ENCODE measurements at places on chromosomes 3 and 15.

- no peak for DNase-seq
Measured at GRCh38 chr15:74892313-74892712, 2.5 kb downstream of the MPI start.

GRCh38 chr3:45026038-45026437 is at the start of gene CLEC3B:
Gene CLEC3B, plus strand, starts transcription at chr3:45026303. Its CDS starts 60 bp downstream, at chr3:45026363.
- peak; percentile 76 for DNase-seq

- no peak for DNase-seq
Measured at GRCh38 chr3:138944929-138945708, 1.8 kb downstream of the FOXL2 start.

DNA sequence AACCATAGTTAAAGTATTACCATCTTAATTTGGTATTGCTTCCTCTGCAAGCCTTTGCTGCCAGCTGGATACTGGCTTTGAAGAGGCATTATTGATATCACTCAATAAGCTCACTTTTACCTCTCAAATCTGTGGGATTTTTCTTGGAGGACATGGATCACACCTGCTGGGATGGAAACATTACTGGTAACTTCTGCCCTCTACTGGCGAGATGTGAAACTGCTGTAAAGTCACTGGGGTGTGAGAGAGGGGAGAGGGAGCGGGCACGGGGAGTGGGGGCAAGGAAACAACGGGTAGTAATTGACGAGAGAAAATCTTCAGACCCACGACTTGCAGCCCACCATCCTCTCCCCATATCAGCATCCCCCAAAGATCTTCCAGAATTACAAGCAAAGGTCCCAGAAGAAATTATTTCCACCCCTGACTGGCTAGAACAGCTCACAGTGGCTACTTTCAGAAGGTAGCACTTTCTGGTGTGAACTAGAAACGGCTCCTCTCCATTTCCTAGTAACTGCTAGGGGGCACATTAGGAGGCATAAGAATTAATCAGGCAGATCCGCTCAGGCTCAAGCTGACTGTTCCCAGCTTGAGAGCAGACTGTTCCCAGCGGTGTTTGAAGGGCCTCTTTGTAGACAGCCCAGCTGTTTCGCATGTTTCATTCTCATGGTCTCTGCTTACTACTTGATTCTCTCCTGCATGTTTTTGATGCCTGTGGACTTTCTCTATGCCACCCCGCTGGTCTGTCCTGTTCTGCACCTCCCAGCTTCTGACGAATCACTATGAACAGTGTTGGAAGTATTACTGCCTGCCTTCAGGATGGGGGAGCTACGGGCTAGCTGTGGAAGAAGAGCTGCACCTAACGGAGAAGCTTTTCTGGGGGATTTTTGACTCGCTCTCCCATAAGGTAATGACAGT is 230.4 kb upstream of the CHRM5 start:
- DNase-seq = peak; percentile 67

GRCh38 chr15:40618023-40618422 is 24.0 kb downstream of the KNL1 start:
- no peak for DNase-seq

- peak; percentile 9 for DNase-seq
Measured at GRCh38 chr15:47374222-47374621, 343.1 kb upstream of the SEMA6D start.

DNA sequence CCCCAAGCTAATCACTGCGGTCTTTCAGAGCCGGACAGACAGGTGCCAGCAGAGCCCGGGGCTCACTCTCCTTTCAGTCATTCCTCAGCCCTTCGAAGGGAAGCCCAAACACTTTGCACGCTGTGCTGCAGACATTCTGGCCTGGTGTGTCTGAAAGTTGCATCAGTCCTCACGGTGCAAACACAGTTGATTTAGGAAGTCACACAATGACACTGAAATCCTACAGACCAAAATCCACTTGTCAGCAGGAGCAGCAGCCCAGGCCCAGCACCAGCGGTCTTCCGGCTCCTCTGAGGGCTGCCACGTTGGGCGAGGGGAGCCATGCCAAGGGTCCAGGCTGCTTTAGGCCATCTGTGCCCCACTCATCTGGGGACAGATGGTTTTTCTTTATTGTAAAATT is 61.6 kb downstream of the RGMA start:
- no peak for DNase-seq

DNA sequence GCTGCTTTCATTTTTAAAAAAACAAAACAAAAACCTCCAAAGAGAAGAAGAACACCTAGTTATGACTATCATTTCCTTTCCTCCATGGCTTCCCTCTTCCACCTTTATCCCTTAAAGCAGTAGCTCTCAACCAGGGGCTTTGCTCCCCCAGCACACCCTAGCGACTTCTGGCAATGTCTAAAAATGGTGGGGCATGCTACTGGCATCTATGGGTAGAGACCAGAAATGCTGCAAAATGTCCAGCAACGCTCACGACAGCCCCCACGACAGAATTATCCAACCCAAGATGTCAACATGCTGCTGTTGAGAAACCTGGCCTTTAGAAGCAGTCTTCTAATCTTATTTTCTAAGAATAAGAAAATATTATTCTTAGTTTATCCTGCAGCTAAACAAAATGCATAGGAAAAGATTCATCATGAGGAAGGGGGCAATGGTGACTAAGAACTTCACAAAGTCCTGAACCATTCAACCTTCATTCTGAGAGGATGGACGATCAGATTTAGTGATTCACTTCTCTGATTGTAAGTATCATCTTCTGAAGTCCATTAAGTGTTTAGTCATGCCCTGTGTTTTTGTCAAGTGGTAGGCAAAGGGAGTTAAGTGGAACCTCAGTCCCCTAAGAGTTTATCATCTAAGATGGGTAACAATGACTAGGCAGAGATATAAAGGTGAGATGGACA is 81.7 kb downstream of the CCNL1 start:
- DNase-seq = no peak

DNA sequence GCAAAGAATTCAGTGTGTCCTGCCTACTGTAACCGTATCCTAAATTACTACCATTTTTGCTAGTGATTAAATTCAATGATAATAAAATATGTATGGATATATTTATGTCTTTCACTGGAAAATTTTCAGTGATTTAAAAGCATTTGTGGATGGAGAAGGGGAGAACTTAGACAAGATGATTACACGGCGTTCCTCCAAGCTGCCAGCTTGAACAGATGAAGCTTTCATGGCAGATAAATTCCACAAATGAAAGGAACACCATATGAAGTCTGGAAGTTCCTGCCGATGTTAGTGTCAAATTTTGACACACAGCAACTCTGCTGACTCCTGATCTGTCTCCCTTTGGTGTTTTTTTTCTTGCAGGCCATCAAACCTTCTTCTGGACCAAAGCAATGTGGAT is 364.7 kb downstream of the EPHA3 start:
- DNase-seq = no peak

GRCh38 chr3:128970740-128971047 is 23.2 kb downstream of the CFAP92 start:
- no peak for DNase-seq

- DNase-seq = peak; percentile 45
Measured at GRCh38 chr3:157752956-157753786, 250.0 kb upstream of the VEPH1 start.

DNA sequence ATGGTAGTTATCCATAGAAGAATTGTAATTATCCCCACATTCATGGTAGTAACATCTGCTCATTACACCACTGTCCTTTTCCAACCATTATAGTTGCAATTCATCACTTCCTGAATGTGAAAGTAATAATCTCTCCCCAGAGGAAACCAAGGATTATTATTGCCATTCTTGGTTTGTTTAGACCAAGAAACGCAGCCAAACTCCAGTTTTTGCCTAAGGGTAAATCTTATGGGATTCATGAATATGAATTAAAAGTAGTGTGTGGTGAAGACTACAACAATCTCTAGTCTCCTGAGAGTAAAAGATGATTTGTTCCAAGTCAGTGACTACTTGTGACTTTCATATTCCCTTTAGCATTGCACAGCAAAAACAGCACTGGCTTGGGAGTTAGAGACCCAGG is 45.7 kb upstream of the ABI3BP start:
- DNase-seq = peak; percentile 29

DNA sequence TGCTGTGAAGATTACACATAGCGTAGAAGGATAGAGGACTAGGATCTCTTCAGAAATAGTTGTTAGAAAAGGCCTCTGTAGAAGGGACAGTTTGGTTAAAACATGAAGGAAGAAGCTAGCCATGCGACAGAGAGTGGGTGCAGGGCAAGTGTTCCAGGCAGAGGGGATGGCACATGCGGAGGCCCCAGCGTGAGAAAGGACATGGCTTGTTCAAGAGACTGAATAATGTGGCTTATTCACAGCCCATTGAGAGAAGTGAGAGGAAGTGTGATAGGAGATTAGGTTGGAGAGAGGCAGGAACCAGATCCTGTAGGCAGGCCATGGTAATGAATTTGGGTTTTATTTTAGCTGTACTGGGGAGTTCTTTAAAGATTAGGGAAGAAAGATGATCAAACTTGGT is 56.4 kb downstream of the NEO1 start:
- DNase-seq = no peak

GRCh38 chr3:184615396-184615795 is 53.8 kb downstream of the EPHB3 start:
- no peak for DNase-seq

GRCh38 chr15:31338879-31339557 is 12.4 kb downstream of the KLF13 start:
- DNase-seq = peak; percentile 83

GRCh38 chr3:150582620-150583019 is 20.5 kb upstream of the SELENOT start:
- DNase-seq = no peak

DNA sequence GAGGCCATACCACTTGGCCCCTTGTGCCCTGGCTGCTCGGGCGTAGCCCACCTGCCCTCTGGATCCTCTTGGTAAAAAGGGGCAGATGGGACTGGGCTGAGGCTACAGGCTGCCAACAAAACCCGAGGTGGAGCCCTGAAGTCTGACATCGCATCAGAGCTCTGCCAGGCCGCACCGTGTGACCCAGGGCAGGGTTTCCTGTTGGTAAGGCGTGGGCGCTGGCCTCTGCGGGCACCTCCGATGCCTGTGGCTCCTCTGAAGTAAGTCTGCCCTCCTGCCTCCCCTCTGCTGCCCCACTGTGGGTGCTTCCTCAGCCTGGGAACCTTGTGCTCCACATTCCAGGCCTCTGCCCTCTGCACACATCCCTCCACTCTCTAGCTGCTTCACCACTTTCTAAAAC is 8.9 kb downstream of the CHDH start:
- DNase-seq = no peak

- no peak for DNase-seq
Measured at GRCh38 chr15:82921242-82921641, 31.3 kb downstream of the HOMER2 start.

DNA sequence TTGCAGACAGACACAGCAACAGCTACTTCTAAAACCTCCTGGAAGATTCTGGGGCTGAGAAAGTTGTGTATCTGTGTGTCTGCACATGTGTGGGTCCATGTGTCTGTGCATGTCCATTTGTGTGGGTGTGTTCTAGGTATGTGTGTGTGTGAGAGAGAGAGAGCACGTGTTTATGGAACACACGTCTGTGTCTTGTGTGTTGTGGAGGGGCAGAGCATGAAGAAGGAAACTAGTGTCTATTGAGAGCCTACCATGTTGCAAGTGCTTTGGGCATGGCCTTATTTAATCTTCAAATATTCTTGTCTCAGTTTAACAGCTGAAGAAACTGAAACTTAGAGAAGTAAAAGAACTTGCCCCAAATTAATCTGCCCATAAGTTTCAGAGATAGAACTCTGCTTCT is 327.5 kb downstream of the UACA start:
- DNase-seq = no peak

GRCh38 chr15:63083044-63083443 is 38.6 kb upstream of the LACTB start:
- DNase-seq = no peak

GRCh38 chr3:107308716-107309115 is 68.5 kb upstream of the CCDC54 start:
- no peak for DNase-seq

- DNase-seq = peak; percentile 84
Measured at GRCh38 chr15:67097930-67098740, 32.7 kb downstream of the SMAD3 start.

DNA sequence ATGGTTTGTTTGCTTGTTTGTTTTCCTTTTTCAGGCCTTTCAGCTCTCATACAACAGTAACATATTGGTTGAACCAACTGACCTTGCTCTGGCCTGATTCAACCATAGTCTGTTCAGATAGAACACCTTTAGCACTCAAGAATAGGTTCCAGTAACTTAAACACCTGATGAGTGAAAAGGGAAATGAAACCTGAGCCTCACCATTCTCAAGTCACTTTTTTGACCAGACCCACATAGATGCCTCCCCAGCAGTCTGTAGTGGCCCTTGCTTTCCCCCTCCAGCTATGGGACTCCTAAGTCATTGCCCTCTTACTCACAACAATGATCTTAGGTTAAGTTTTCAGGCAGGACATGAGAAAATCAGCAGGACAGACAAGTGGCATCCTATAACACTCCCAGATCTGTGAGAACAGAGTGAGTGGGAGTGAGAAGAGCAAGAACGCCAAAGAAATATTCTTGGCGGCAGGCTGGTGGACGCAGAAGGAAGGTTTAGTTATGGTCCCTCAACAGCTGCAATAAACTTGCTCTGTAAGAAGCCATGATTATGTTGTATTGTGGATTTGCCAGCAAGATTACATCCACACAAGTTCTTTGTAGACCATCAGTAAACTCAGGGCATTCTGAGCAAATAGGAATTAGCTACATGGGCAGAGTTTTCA is 367.5 kb downstream of the MECOM start:
- DNase-seq = no peak

DNA sequence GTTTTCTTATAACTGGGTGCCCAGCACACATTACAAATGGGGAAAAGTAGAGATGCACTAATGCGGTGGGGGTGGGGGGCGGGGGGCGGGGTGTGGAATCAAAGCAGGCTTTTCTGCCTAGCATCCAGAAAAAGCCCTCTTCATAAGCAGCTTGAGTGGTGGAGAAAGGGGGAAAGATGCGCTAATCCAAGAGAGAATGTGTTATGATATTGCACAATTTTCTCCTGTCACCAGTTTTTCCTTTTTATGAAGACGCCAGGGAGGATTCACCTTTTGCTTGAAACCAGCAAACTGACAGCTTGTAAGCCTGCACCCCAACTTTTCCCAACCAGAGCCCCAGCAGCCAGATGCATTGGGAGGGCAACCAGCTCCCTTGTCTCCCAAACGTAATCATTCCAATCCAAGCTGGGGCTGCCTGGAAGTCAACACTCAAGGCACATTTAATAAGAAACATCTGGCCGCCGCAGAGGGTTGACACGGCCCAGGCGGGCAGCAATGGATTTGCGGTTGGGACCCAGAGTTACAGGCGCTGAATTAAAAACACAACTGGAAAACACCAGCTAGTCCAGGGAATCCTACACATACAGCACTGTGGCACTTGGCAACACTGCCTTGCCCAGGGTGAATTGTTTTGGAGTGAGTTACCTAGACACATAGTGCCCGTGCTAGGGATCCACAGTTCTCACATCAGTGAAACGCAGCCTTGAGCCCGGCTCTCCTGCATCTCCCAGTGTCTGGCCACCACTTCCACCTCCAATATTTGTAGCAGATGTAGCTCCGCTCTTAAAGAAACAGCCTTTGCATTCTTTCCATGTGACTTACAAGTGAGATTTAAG is 218.5 kb upstream of the PRICKLE2 start:
- DNase-seq = peak; percentile 86

Measured in GM03348 (cell line).